ENCODE measurements at places on chromosomes 16 and 17. TPM values are rescaled to one million over a fixed set of nuclear protein-coding genes. Genes with fewer than 3 reads are reported as not detected.

GRCh38 chr17:17080781-17081180 is 38.5 kb downstream of the MPRIP start:
- no peak for DNase-seq

GRCh38 chr17:66354472-66354871 is 52.1 kb downstream of the PRKCA start:
- DNase-seq = no peak

- DNase-seq = no peak
Measured at GRCh38 chr17:71184716-71185115, 936.1 kb upstream of the SOX9 start.

GRCh38 chr16:1117176-1117900 is 21.3 kb upstream of the C1QTNF8 start:
- DNase-seq = no peak

- no peak for DNase-seq
Measured at GRCh38 chr17:51029568-51030463, 90.9 kb downstream of the SPAG9 start.

DNA sequence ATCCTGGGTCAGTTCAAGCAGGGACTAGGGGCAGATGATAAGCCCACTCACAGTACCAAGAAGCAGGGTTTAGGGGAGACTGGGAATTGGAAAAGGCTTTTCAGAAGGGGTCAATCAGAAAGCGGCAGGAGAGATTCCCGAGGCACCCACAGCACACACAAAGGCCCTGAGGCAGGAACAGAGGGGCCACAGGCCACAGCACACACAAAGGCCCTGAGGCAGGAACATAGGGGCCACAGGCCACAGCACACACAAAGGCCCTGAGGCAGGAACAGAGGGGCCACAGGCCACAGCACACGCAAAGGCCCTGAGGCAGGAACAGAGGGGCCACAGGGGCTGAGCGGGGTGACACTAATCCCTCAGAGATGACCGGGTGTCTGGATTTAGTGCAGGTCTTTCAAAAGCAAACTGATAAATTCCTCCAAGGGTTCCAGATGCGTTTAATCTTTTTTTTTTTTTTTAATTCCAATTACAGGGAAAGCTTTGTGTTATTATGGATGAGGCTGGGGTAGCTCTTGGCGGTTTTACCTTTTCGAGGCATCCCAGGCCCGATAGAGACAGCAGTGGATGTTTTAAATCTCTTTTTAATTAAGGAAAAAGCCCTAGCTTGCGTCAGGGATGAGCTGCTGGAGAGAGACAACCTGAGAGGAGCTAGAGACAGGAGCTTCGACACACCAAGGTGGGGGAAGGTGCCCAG is 31.0 kb upstream of the GINS2 start:
- DNase-seq = no peak

DNA sequence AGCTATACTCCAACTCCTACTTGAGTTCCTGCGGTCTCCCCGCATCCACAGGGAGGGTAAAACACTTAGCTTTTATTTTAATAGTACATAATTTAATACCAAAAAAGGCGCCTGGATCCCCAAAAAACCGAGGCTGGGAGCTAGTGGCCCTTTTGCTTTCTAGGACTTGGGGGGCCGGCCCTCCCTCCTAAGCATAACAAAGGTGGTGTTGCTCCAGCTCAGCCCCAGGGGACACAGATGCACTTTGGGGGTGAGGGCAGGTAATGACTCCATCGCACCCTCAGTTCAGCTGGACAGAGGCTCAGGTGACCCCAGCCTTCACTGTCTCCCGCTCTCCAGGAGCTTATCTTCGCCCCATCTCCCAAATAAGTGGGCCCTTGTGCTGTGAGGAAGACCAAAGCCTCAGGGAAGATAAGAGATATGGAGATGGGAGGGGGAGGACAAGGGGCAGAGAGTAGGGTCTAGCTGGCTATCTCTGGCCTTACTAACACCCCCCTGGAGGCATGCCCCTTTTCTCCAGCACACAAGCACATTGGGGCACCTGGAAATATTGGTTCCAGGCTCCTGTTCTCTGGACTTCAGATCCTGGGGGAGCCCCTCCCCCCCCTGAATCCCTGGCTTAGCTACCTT is 2.8 kb upstream of the NHERF1 start:
- no peak for DNase-seq

DNA sequence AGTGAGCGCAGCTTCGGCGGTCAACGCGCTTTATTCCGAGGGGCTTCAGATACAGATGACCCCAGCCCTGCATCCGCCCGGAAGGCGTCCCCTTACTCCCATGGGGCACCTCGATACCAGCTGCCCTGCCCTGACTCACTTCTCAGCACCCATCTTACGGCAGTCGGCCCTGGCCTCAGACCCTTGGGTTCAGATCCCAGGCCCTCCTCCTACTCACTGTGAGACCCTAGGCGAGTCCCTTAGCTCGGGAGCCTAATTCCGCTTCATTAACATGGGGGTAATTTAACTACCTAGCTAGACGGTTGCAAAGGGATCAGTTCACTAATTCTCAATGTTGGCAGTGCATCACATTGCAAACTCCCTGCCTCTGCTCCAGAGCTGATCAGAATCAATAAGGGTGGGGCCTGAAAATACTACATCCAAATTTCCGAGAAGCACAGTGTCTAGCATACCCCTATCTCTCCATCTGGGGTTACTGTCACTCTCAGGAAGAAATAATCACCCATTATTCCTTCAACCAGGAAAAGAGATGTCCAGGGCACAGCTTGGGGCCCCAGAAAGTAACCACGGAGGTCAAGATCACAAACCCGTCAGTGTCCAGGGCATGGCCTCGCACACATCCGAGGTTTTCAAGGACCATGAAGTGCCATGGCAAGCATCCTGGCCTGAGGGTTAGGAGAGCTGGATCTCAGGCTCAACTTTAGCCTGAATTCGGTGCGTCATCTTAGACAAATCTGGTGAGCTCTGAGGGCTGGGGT is 415 bp upstream of the FLOT2 start:
- no peak for DNase-seq

DNA sequence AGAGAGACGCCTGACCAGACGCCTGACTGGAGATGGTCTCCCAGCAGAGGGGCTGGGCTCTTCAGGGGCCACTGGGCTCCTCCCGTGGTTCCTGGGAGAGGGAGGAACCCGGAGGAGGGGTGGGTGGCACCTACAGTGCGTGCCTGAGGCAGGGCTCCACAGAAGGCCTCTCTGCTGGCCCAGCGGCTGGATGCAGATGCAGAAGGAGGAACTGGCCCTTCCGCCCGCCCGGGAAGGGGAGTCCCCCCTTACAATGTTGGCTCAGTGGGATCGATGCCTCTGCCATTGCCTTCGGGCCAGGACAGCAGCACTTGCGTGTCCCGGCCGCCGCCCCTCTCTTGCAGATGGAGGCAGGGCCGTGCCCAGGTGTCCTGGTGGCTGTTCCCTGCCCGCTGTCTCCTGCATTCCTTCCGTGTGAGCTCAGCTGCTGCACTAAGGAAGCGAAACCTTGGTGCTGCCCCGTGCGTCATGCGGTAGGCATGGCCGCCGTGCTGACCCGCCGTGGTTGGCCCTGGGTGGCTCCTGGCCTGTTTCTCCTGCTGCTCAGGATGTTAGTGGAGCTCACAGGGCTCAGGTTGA is 15.1 kb downstream of the BAIAP2 start:
- no peak for DNase-seq

GRCh38 chr17:75147878-75148546 is 6.3 kb downstream of the JPT1 start:
- DNase-seq = no peak

DNA sequence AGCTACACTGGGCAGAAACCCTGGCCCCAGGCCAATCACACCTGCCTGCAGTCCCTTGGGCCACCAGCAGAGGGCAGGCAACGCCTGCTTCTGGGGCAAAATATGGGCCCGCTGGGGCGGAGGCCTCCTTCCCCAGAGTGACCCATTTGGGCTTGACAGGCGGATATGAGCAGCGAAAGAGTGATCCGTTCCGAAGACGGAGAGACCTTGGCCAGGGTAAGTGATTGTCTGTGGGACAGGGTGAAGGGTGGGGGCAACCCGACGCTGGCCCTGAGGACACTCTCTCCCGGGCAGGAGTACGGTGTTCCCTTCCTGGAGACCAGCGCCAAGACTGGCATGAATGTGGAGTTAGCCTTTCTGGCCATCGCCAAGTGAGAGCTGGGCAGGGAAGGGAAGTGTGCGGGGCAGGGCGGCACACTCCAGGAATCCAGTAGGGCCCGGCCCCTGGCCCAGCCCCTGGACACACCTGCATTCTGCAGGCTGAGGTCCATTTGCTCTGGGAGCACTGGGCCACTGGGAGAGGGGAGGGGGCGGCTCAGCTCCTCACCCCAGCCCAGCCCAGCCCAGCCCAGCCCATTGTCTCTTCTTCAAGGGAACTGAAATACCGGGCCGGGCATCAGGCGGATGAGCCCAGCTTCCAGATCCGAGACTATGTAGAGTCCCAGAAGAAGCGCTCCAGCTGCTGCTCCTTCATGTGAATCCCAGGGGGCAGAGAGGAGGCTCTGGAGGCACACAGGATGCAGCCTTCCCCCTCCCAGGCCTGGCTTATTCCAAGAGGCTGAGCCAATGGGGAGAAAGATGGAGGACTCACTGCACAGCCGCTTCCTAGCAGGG is 3.5 kb upstream of the NHERF1 start:
- DNase-seq = peak; percentile 80

DNA sequence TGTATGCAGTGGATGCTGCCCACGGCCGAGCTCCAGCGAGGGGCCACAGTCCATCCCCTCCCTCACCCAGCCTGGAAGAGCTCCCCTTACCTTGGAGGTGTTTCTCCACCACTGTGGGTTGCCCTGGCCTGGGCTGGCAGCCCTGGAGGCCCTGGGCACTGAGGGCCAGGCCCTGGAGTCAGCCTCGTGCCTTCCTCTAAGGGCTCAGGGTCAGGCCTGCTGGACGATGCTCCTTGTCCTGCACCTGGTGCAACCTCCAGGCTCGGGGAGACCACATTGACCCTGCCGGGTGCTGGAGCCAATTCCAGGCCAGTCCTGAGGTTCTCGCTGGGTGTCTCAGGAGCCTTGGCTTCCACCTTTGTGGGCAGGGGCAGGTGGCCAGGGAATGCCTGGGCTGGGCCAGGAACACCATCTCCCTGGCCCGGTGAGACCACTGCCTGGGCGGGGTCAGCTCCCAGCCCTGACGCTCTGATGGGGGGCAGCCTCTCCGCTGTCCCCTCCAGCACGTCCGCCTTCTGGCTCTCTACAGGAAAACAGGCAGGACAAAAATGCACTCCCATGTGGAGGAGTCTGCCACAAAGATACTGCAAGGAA is 10.4 kb downstream of the MYLK3 start:
- no peak for DNase-seq

DNA sequence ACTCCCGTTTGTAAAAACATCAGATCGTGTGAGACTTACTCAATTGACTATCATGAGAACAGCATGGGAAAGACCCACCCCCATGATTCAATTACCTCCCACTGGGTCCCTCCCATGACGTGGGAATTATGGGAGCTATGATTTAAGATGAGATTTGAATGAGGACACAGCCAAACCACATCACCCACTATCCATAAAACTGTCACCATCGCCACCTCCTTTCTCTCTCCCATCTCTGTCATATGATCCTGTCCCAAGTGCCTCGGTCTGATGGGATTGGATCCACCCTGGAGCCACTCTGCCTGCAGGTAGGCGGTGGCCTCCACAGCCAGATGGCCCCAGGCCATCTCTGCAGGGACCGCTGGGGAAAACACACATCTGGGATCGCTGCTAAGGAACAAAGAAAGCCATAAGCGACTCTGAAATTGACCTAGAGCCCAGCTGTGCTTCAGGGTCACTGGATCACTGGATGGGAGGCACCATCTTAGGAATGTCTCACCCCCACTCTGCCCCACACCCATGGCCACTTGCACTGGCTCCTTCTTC is 61.2 kb downstream of the TMEM186 start:
- no peak for DNase-seq

GRCh38 chr17:60164697-60165096 is 14.9 kb downstream of the CA4 start:
- no peak for DNase-seq

GRCh38 chr17:44922746-44923470 is 7.6 kb upstream of the GFAP start:
- DNase-seq = no peak

GRCh38 chr17:56160422-56160821 is 7.1 kb downstream of the ANKFN1 start:
- no peak for DNase-seq

DNA sequence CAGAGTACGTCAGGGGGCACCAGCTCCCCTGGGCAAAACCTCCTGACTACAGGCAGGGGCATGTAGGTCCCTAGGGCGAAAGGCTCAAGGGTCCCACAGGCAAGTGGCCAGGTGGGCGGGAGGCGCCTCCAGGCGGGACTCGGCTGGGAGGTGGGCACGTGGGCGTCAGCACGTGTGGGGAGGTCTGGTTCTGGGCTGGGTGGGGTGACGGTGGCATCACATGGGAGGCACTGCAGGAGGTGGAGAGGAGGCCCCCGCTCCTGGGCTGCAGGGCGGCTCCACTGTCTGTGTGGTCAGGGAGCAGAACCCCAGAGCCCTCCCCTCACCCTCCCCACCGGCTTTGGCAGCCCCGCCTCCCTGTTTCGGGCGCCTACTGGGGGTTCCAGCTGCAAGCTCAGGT is 52.7 kb downstream of the ACTG1 start:
- DNase-seq = no peak

DNA sequence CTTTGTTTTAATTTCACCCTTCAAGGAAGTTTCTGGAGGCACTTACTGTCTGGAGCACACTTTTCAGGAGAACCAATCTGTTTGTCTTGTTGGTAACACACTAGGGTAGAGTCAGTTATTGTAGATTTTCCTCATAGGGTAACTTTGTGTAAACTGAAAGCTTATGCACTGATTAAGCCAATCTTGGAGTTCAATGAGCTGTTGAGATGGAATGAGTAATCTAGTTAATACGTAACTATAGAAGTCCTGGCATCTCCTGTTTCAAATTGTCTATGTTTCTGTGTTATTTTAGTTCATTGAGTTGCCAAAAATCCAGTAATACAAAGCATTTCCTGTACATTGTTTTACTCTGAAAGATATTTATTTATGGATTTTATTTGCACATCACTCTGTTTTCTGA is 111.6 kb upstream of the HAS3 start:
- no peak for DNase-seq

- peak; percentile 54 for DNase-seq
Measured at GRCh38 chr17:64073771-64074703, 53.6 kb upstream of the ICAM2 start.

- no peak for DNase-seq
Measured at GRCh38 chr17:76087531-76087930, 8.5 kb downstream of the ZACN start.

GRCh38 chr16:56269811-56270684 is 78.8 kb downstream of the GNAO1 start:
- DNase-seq = no peak

GRCh38 chr17:32426894-32427293 is 17.4 kb upstream of the PSMD11 start:
- DNase-seq = no peak

IRX5 gene
- not detected for polyA plus RNA-seq

ST6GALNAC1 gene
- not detected for polyA plus RNA-seq

SMIM5 gene
- 0.24 TPM for polyA plus RNA-seq

KRTAP4-6 gene
- not detected for polyA plus RNA-seq

CES1 gene
- not detected for polyA plus RNA-seq

CCL5 gene
- 4.9 TPM for polyA plus RNA-seq

ACACA gene
- polyA plus RNA-seq = 6.8 TPM

DPEP2 gene
- 125 TPM for polyA plus RNA-seq

OR1A1 gene
- not detected for polyA plus RNA-seq
